Substantia nigra (tissue), 51 donors: ENCODE measurements at places on chromosomes 2 and 18.

DNA sequence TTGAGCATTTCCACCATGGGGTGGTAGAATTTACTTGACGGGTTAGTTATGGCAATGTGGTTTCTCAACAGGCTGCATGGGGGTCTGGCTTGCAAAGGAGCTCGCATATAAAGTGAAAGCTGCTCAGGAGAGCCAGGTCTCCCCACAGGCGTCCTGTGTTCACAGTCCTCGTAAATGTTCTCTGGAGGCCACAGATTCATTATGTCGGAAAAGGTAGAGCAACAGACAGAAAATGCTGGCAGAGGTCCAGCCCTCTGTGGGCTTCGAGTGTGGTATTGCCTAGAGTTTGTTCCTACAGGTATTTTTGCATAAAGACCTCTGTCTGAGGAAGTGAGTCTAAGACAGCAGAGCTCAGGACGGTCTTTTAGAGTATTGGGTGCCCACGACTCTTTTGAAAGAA lies 96.4 kb downstream of the CDCA7 start:
- DNase-seq, result no peak

DNA sequence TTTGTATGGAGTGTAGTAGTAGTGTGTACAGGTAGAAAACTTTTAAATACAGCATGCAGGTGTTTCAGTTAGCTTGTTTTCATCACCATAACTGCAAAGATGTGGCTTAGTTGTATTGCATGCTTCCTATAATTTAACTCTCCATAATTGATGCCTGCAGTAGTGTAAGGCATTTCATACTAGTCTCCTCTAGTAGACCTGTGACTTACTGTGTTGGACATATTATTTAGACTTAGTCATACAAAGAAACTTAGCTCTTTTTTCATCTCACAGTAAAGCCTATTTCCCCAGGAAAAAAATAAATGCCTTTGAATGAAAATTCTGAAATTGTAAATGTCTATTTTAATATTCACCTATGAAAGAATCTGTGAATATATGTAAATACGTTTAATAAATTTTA lies 52.8 kb upstream of the TWSG1 start:
- DNase-seq, result no peak

GRCh38 chr2:180122874-180123273 lies 115.8 kb upstream of the CWC22 start:
- DNase-seq, result no peak

DNA sequence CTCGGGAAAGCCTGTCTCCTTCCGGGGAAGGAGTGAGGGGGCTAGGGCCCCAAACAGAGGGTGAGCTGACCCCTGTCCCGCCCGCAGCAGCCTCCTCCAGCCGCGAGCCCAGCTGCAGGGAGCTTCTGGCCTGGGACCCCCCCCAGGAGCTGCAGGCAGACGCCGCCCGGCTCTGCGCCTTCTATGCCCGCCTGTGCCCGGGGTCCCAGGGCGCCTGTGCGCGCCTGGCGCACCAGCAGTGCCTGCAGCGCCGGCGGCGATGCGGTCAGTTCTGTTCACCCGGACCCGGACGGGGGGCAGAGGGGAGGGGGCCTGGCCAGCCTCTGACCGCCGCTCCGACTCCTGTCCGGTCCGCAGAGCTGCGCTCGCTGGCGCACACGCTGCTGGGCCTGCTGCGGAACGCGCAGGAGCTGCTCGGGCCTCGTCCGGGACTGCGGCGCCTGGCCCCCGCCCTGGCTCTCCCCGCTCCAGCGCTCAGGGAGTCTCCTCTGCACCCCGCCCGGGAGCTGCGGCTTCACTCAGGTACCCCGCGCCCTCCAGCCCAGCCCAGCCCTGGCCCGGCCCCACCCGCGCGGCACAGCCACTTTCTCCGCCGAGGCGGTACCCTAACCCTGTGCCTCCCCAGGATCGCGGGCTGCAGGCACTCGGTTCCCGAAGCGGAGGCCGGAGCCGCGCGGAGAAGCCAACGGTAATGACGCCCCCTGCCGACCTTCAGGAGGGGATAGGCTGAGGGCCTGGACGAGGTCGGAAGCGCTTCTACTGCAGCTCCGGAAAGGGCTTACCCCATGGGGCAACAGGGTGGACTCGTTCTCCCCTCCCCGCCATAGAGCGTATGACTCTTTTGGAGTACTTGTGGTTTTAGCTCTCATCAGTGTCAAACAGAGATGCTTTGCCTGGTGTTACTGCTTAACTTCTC lies 2.0 kb upstream of the CHRND start:
- DNase-seq, result no peak

- no peak for DNase-seq
Measured at GRCh38 chr18:28124131-28125029, 52.5 kb downstream of the CDH2 start.

GRCh38 chr2:18630941-18631340 lies 41.6 kb upstream of the NT5C1B start:
- DNase-seq, result no peak
